ENCODE measurements at places on chromosomes 1 and 21.

GRCh38 chr1:225146478-225146877 is 217.0 kb downstream of the DNAH14 start:
- DNase-seq = no peak

DNA sequence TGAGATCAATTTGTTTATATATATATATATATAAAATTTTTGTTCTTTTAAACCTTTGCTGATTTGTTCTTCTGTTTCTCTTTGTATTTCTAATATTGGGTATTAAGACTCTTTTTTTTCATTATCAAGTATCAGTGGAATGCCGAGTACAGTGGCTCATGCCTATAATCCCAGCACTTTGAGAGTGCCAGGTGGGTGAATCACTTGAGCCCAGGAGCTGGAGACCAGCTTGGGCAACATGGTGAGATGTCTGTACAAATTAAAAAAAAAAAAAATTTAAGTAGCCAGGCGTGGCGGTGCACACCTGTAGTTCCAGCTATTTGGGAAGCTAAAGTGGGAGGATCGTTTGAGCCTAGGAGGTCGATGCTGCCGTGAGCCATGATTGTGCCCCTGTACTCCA is 67.1 kb downstream of the MAST2 start:
- no peak for DNase-seq

DNA sequence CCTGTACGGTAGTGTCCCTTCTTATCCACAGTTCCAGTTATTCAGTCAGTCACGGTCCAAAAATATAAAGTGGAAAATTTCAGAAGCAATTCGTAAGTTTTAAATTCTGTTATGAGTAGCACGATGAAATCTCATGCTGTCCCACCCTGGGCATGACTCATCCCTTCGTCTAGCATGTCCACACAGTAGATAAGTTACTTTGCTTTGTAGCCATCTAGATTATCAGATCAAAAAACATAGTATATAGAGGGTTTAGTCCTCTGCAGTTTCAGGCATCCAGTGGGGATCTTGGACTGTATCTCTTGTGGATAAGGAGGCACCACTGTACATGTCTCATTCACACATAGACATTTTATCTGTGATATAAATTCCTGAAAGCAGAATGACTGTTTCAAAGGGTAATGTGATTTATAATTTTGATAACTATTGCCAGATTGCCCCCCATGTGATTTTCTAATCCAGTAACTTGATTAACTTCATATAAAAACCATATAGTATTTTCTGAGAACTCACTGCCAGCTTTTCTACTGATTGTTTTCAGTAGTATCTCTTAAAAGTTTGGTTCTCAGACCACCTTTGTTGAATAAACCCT is 143.3 kb downstream of the DYRK1A start:
- no peak for DNase-seq

DNA sequence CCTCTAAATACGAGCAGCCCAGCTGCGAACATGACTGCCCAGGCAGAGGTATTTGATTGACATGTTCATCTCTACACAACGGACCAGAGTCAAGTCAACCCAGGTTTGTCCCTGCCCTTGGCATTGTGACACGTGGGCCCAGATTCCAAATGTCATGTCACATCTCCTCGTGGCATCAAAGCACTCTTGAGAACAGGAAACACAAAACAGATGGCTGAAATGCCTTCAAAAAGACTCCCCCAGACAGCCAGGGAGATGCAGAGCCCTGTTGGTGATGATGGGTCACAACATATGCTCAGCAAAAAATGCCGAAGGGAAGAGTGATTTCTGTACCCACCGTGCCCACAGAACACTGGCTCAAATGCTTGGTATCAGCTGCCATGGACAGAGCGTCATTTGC is 337.8 kb upstream of the DAB1 start:
- no peak for DNase-seq

DNA sequence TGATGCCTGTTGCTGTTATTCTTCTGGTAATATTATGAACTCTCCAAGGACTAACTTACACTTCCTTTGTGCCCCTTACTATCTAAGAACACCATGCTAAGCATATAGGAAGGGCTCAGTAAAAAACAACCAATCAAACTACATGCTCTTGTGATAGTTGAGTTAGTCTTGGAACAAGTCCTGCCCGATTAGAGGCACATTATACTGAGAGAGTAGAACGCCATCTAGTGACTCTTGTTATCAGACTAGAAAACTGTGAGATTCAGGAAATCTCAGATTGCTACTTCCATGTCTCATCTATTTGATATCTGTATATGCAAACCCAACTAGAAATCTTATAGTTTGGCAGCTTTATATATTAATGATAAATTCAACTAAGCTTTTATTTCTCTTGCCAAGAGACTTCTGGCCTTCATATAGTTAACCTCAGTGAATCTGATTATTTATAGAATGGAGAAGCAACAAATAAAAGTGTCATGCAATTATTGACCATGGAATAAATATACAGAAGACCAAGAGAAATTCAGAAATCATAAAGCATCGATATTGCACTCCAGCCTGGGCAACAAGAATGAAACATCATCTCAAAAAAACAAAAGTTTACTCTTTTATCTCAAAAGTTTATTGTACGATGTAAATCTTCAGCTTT is 7.8 kb upstream of the SRRM1 start:
- DNase-seq = no peak

GRCh38 chr1:215569986-215570824 is 3.1 kb downstream of the KCTD3 start:
- no peak for DNase-seq

DNA sequence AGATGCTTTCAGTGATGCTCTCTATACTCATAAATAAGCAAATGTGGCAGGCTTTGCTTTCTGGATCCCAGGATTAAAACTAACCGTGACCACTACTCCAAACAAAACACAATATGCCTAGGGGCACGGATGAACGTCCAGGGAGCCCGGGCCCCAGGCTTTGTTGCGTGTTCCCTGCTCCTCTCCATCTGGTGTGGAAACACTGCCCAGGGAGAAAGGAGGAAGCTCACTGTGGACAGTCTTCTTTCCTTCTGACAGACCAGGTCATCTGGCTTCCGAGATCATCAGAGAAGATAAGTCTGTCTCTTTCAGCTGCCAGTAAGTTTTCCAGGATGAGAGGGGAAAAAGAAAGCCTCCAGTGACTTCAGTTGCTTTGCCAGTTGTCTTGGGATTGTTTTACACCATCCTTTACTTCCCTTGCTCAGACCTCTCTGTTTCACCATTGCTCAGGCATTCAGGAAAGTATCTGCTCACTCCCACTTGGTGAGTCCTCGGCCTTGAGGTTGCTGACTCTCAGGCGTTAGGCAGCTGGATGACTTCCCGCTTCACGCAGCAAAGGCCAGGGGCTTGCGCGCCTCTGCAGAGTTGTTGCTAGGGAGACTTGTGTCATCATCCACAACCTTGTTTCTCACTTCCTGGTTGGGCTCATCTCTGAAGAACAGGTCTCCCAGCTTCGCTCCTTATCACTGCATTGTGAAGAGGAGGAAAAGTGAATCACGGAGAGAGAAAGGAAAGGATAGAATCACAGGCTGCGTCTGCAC is 20.6 kb upstream of the PGD start:
- no peak for DNase-seq

- no peak for DNase-seq
These were observed 90.1 kb upstream of the IRF2BP2 start for GRCh38 chr1:234699795-234700665.

DNA sequence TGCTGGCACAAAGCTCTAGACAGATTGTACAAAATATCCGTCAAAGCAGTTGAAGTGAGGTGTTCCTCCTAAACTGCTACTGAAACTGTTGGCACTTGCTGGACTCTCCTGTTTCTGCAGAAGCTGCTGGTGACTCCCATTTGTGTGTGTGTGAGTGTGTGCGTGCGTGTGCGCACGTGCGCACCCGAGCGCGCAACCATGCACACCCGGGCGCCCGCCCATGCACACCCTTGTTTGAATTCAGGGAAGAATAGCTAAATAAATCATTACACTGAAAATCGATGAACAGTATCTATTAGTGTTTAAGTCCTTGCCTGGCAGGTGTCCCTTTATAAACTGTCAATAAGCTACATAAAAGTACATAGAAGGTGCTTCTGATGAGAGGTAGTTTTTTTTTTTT is 156.4 kb upstream of the B3GALT2 start:
- DNase-seq = no peak

DNA sequence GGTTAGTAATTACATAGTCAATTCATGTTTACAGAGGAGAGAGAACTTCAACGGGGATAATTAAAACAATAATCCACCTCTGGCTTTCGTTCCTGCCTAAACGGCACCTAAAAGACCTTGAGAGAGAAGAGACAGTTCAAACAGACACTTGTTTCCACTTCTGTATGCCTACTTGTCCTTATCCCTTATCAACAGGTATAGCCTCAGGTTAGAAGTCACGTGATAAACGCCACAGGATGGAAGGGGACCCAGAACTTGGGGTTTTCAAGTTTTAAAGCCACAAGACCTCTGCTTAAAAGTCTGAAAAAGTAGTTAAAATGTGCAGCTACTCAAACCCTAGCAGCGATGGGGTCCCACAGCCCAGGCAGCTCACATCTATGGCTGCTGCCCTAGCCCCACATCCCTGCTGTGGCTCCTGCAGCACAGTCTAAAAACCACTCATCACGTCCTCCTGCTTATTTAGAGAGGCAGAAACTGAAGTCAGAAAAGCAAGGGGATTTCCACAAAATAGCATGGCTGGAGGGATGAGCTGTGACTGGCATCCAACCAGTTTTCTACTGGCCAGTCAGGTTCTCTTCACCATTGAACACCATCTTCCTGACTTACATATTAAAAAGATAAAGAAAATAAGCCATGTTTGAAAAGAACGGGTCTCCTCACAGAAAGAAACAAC is 51.2 kb upstream of the SEC16B start:
- no peak for DNase-seq

DNA sequence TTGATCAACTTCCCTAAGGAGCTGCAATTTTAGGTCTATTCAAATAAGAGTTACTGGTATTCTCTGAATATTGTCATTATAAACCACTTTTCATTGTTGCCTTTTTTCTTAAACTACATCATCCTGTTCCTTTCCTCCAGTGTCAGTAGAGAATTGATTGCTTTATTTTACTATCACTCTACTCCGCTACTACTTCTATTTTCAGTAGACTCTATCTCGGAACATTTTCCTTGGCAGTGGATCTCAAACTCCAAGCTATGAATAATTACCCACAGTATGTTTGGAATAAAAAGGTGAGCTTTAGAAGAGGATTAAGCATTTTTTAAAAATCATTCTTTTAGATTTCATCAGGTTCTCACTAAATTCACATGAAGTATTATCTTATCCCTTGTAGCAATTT is 224.9 kb downstream of the GREM2 start:
- DNase-seq = no peak

DNA sequence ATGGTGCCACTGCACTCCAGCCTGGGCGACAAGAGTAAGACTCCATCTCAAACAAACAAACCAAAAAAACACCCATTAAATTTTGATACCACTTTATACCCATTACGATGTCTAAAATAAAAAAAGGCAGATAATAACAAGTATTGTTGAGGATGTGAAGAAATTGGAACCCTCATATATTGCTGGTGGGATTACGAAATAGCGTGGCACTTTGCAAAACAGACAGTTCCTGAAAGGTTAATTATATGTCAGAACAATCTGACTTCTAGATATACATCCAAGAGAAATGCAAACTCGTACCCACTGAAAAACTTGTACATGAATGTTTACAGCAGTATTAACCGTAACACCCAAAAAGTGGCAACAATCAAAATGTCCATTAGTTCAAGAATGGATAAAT is 70.3 kb downstream of the USP24 start:
- DNase-seq = no peak

DNA sequence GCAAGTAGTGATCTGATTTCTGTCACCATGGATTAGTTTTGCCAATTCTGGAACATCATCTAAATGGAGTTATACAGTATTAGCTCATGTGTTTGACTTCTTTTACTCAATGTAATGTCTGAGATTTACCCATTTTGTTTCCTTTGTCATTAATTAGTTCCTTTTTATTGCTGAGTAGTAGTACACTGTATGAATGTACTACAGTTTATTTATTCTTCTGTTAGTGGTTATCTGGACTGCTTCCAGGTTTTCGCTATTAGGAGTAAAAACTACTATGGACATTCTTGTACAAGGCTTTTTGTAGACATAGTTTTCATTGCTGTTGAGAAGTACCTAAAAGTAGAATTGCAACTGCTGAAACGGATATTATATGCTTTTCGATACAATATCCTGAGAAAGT is 14.1 kb downstream of the SUCO start:
- DNase-seq = no peak

- DNase-seq = no peak
These were observed 211.5 kb downstream of the TRABD2B start for GRCh38 chr1:47785561-47786271.

DNA sequence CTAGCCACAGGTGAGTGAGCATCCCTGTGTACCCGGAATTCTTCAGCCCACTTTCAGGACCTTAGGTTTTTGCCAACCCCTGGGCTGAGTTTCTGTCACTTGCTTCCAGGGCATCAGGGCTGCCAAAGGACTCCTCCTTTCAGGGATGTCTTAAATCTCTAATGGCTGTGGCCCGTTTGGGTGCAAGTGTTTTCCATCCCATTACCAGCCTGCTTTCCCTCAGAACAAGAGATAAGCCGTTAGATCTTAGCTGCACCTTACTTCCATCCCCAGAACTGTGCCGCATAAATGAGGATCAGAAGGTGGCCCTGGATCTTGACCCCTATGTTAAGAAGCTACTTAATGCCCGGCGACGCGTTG is 652 bp downstream of the SNAPIN start:
- DNase-seq = no peak

GRCh38 chr1:39635871-39636210 is 3.6 kb downstream of the HEYL start:
- DNase-seq = no peak

GRCh38 chr1:192589813-192590212 is 14.2 kb downstream of the RGS1 start:
- no peak for DNase-seq

DNA sequence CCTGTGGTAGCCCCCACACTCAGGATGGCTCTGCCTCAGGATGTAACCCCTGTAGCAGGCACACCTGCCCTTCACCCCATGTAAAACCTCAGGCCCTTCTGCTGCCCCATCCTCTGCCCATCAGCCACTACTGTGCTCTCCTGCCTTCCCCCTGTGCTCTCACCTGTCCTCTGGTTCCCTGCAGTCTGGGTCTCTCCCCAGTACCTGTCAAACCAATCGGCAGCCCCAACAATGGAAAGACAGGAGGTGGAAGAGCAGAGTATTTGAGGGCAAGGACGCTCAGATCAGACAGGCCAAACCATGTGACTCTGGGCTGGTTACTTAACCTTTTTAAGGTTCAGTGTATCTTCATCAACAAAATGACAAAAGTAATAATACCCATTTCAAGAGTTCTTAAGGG is 30.9 kb downstream of the SMIM12 start:
- no peak for DNase-seq

GRCh38 chr1:47679301-47679791 is 241.5 kb downstream of the FOXD2 start:
- DNase-seq = no peak

DNA sequence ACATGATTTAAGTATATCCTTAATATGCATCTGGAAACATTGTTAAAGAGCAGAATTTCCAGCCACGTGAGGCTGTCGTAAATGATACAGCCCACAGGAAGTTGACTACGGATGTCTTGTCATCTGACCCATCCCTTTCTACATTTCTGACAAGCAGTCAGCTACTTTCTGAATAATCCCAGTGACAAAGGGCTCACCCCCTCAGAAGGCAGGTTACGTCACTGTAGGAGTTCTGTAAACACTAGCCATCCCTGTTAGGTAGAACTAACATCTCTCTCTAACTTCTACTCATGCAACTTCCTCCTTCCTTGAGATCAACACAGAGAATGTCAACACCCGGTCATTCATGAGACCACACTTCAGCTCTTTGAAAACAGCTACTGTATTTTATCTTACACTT is 259.2 kb downstream of the GREM2 start:
- no peak for DNase-seq

- DNase-seq = no peak
These were observed 5.0 kb upstream of the ADAMTS1 start for GRCh38 chr21:26850116-26850643.
